GM19239 (cell line): ENCODE measurements at places on chromosomes 4 and X.

GRCh38 chrX:118760025-118760424 is 32.6 kb downstream of the IL13RA1 start:
- DNase-seq: no peak

DNA sequence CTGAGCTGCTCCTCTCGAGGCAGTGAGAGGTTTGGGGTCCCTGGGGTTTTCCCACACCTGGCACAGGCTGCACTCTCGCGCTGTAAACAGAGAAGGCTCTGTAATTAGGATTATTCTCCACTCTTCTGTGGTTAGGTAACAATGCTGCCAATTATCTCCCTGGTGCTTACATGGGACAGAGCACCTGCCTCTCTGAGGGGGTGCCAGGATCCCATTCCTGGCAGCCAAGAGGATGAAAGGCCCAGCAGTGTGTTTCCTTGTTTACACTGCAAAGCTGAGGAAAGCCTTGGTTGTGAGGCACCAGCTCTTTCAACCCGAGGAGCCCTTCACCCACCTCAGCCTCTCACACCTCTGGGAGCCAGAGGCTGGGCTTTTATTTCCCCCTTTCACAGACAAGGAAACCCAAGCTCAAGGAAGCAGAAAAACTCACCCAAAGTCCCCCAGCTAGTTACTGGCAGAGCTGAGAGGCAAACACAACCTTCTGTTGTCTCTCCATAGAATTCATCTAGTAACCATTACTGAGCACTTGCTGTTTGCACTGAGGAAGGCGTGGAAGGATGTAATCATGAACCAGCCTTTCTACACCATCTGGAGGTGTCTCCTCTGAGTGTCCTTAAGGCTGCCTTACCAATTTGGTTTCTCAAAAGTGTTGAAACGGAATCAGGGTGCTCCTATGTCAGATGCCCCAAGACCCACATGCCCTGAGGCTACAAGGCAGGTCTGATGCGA is 39.7 kb upstream of the PROM1 start:
- no peak for DNase-seq

- DNase-seq: no peak
Measured at GRCh38 chrX:16845686-16846085, 24.5 kb downstream of the RBBP7 start.

- no peak for DNase-seq
Measured at GRCh38 chrX:48482526-48482925, 6.5 kb downstream of the FTSJ1 start.

DNA sequence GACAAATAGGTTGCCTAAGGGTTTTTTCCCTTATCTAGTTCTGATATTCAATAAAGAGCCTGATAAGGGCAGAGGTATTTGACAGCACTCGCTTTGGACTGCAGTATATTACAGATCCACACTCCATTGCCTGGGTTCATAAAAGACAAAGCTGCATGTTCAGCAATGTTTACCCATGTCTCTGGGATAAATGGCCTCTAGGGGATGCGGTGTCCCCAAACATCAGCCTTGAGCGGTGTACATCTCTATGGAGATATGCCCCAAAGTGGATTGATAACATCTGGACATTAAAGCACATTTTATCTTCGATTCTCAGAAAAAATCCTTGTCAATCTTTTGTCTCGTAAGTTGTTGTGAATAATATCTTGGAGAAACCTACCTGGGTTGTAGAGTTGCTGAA is 660.8 kb upstream of the AADAT start:
- DNase-seq: no peak

- no peak for DNase-seq
Measured at GRCh38 chrX:77275392-77275791, 171.8 kb upstream of the FGF16 start.

DNA sequence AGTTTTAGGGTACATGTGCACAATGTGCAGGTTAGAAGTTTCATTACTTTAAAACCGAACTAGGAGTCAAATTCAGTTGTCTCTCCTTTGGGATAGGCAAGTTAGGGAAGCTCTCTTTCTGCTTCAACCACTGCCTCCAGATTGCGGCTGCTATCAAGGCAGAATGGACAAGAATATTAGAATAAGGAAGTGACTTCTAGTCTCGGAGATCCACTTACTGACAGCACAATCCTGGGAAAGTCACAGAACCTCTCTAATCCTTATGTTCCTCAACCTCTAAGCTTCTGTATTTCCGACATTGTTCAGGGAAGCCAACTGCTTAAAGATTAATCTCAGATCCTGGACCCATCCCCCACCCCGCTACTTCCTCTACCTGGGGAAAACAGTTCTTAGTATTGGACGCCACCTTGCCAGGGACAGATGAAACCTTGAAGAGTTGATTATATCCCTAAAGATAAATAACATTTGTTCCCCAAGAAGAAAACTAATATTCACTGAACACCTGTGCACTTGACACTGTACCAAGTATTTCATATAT is 2.1 kb downstream of the NUP62CL start:
- DNase-seq: no peak

DNA sequence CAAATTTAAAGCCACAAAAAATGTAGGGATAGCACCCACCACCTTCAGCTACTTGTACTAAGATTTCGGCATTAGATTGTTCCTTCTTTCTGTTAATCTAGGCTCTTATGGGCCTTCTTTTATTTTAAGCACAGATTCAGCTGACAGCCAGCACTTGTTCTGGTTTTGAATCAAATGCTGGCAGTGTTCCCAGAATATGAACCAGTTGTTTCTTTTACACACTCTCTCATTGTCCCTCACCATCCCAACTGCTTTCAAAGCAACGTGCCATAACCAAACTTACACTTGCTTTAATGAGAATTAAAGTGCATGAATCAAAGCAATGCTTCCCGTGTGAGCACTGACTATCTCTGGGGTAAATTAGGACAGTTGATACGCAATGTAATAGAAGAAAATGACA is 744.5 kb upstream of the FAM241A start:
- DNase-seq: no peak

DNA sequence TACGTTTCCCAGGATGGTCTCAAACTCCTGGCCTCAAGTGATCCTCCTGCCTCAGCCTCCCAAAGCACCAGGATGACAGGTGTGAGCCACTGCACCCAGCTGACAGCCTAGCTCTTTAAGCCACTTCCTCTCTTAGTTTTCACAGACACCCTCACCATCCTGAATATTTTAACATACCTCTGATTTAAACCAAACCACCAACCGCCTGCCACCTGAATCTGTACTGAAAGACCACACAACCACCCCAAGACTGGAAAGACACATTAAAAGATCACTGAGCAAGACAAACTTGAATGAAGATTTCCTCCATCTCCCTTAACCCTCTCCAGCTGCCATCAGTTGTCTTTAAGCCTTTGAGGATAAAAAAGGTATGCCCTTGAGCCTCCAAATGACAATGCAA is 110.6 kb downstream of the SH3KBP1 start:
- DNase-seq: no peak

GRCh38 chr4:76579596-76580375 is 144.8 kb downstream of the SHROOM3 start:
- no peak for DNase-seq

- DNase-seq: no peak
Measured at GRCh38 chrX:149010853-149011224, 494.3 kb downstream of the IDS start.

GRCh38 chr4:140296335-140297220 is 76.9 kb upstream of the SCOC start:
- DNase-seq: no peak

- no peak for DNase-seq
Measured at GRCh38 chr4:82508806-82509428, 52.9 kb downstream of the TMEM150C start.

- DNase-seq: no peak
Measured at GRCh38 chrX:97446298-97446882, 562.7 kb downstream of the RPA4 start.

DNA sequence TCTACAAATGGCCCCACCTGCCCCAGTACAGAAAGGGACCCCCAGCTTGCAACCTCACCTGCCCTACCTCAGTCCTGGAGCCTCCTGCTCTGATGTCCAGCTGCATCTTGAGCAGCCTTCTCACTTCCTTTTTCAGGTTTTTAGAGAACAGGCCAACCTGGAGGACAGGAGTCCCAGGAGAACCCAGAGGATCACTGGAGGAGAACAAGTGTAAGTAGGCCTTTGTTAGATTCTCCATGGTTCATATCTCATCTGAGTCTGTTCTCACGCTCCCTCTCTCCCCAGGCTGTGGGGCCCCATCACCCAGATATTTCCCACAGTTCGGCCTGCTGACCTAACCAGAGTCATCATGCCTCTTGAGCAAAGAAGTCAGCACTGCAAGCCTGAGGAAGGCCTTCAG is 3.6 kb downstream of the MAGEA11 start:
- DNase-seq: no peak

DNA sequence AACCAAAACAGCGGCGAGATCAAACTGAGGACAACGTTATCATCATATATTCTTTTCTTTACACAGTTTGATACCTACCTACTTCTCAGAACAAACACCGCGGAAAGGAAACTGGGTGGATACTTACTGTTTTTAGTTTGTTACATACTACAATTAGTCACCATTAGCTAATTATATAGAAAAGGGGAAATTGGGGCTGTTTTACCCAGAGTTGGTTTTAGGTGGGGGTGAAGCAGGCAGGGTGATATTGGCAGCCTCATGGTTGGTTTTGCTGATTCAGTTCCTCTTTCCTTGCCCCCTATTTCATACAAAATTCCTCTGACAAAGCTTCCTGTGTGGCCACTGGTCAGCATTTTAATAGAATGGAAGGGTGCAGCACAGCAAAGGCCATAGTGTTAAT is 77.8 kb downstream of the SORBS2 start:
- no peak for DNase-seq

DNA sequence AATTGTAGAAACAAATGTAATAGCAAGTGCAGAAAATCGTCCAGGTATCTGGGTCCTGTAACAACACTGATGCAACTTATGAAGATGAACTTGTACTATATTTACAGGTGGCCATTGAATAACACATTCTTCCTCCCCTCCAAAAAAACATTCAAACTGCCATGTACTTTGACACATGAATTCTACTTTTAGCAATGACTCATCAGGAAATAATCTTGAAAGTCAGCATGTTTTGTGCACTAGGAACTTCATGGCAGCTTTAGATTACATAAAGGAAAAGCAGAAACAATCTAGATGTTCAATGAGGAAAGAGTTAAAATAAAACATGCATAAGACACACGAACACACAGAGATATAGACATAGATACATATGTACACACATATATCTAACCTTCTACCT is 2.5 kb downstream of the PABPC1L2A start:
- DNase-seq: no peak

DNA sequence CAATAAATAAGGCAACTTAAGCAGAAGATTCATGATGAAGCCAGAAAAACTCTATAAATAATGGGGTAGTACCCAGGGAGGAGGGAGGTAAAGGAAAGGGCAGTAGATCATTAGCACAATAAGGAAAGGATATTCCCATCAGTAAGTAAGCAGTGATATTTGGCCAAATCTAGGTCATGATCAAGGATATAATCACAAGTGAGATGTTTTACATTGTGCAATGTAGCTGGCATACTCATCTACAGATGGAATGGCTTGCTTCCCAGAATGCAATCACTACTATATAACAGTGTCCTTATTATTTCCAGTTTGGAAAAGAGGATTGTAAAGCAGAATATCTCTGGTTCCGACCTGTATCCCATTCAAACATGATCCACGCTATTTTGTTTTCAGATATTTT is 483.4 kb downstream of the RPA4 start:
- no peak for DNase-seq

DNA sequence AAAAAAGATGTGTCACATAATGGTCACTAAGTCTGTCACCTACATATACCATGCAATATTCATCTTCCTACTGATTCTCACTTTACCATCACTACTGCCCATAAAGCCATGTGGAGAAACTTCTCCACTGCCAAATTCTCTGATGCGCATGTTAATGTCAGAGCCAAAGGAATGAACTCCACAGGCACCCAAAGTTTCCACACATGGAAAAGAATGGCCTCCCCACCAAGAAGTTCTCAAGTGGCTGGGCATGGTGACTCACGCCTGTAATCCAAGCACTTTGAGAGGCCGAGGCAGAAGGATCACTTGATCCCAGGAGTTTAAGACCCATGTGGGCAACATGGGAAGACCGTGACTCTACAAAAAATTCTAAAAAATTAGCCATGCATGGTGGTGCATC is 43.8 kb upstream of the UGDH start:
- no peak for DNase-seq

GRCh38 chrX:124395145-124395880 is 49.0 kb downstream of the SH2D1A start:
- no peak for DNase-seq

- DNase-seq: no peak
Measured at GRCh38 chr4:8748236-8748575, 123.4 kb downstream of the HMX1 start.

- DNase-seq: no peak
Measured at GRCh38 chr4:56050625-56051024, 101.9 kb downstream of the CEP135 start.

DNA sequence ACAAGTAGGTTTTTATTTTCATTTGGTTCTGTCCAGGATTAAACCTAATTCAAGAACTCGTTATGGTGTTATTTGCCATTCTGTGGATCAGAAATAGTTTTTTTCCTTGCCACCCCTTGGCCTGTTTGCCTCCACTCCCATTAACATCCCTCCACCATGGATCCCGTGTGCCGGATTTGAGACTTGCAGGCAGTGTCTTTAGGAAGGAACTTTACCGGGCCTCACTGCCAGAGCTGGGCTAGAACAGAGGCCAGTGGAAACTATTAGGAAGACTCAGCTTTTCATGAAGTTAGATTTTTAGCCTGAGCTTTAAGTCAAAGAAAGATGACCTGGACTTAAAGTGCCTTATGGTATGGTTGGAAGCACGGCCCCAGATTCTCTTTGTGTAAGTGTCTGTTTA is 2.4 kb downstream of the KLHL2 start:
- no peak for DNase-seq

DNA sequence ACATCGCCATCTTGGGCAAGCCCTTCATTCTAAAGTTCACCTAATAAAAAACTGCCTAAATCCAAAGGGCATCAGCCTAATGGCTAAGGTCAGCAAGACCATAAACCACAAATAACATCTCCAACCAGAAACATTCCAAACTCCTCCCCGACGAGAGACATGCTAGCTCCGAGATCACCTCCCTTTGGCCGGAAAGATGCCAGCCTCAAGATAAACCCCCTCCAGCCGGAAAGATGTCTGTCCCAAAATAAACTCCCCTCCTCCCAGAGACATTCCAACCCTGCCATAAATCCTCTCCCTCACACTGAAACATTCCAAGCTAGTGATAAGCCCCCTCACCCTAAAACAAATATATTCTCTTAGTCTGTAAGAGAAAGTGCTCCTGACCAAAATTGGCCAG is 13.3 kb upstream of the DYNLT3 start:
- DNase-seq: no peak

DNA sequence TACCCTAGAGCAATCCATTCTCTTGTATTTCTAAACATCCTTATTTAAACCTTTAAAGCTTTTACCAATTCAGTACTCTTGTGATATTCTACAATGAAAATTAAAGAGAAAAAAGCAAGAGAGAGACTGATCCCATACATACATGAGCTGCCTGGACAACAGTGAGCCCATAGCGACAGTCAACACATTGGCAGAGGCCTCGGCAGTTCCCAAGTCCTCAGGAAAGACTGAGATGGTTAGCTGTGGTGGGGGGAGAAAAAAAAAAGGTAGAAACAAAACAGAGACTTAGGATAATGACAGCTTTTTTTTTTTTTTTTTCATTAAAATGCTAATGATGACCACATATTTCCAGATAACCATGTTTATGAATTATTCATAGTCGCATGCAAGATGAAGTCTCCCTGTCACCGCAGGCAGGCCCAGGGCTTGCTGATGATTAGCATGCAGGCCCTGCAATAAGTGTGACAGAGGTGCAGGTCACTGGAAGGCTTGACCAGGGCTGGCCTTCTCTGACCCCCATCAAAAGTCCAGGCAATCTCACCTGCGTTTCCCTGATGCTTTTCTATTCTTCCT is 148.8 kb downstream of the APBB2 start:
- DNase-seq: no peak
